ENCODE measurements at places on chromosomes 5 and 9.
A peak's percentile ranks its signal among the peaks of the same experiment; 100 is the strongest.

- DNase-seq = peak; percentile 4
Measured at GRCh38 chr9:75088646-75089372, 495 bp downstream of the OSTF1 start.

GRCh38 chr5:85388770-85389169 is 1004.1 kb upstream of the EDIL3 start:
- no peak for DNase-seq

GRCh38 chr9:123658792-123659191 is 271.1 kb downstream of the DENND1A start:
- DNase-seq = no peak

DNA sequence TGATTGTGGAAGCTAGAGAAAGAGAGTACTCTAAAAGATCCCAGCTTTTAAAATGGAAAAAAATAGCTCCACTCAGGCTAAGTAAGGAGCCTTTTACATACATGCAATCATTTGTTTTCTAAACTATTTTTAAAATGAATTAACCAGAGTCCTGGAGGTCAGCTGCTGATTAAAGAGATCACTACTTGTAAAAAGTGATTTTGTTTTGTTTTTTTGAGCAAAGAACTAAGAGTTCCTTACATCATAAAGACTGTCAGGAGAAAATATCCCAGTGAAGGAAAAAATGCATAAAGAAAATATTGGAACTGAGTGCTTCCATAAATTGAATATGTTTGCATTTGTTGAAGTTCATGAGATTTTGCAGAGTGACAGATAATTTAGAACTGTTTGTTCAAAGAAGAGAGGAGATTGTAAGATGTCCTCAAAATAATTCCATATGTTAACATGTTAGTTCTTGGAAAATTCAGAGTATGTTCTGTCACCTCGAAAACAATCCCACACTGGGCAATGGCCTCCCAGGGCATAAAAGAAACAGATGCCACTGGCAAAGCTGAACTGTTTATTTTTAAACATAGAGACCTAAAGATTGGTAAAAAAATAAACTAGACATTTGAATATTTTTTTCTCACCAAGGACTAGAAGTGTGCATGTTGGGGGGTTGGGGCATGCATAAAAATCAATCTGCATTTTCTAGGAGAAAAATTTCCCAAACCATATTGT is 264.7 kb downstream of the NPR3 start:
- DNase-seq = no peak

GRCh38 chr5:10498350-10498749 is 56.7 kb downstream of the ROPN1L start:
- no peak for DNase-seq

Measured in NCI-H1436 treated with DMSO at 0.1 percent for 48 hours (cell line).